Cerebellum (tissue), 4 donors: ENCODE measurements at places on chromosomes 13 and 19. TPM values are rescaled to one million over a fixed set of nuclear protein-coding genes. Genes with fewer than 3 reads are reported as not detected.

ZNF791 gene
- 21.5 TPM for total RNA-seq

GRCh38 chr13:99393791-99394735 lies 86.9 kb upstream of the GPR183 start:
- no peak for DNase-seq

GRCh38 chr13:105543742-105544141 lies 991.7 kb downstream of the EFNB2 start:
- DNase-seq, result no peak

DNA sequence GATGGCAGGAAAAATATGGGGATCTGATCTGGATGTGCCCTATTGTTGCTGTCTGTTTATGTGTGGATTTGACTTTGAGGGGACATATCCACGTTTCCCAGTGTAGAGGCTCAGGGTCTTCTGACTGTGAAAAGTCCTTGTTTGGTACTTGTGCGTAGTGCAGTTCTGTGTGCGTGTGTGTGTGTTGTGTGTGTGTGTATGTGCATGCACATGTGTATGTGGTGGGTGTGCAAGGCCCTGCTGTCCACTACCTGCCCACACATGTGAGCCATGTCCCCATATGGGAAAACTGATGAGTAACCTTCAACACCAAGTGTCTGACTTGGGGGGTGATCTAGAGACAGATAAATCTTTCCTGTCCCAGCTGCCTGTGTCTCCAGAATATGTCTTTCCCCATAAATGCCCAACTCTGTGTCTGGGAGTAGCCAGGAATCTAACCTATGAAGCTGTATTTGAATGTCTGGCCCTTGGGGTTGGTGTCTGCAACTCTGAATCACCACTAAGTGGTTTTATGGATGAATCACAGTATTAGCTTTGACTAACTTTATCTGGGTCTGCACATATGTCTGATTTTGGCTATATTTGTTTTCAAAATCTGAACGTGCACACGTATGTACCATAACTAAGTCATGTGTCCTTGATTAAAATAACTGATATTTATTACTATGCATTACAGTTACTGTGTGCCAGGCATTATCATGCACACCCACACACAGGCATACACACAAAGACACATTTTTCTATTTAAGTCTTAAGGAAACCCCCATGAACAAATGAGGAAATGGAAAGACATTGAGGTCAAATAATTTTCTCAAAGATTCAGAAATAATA lies 17.4 kb downstream of the KLK2 start:
- DNase-seq, result no peak

TEX101 gene
- not detected for total RNA-seq

DNA sequence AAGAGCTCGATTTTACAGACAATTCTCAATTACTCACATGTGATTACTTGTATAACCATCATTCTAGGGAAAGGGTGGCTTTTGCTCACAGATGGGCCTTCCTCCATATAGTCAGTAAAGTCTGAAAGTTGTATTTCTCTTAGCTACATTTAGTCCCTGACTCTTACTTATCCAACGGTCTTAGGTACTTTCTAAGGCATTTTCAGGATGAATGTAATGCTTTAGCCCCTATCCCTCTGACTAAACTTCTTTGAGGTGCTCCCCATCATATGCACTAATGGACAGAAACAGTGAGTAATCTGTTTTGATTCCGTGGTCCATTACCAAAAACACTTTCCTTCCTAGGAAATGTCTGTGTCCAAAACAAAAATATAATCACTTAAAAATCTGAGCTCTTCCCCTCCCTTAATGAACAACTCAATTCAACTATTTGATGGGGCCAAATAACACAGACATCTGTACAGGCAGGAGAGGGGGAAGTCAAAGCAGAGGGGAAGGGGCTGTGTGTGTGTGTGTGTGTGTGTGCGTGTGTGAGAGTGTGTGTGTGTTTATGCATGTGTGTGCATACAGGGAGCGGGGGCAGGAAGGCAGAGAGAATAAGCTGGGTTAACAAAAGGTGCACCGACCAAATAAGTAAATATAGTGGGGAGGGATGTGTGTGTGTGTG lies 84.9 kb downstream of the USP12 start:
- no peak for DNase-seq
